Spinal cord (tissue), 10 donors: ENCODE measurements at places on chromosomes 5 and 9. TPM values are rescaled to one million over a fixed set of nuclear protein-coding genes. Genes with fewer than 3 reads are reported as not detected.
A peak's percentile ranks its signal among the peaks of the same experiment; 100 is the strongest.

AQP7 gene
- 0.89 TPM for total RNA-seq

C5 gene
- total RNA-seq = 9.7 TPM

CEL gene
- total RNA-seq = 0.30 TPM

CMBL gene
- total RNA-seq = 67.1 TPM

CSNK1A1 gene
- 263 TPM for total RNA-seq

ATP10B gene
- 9.3 TPM for total RNA-seq

GRCh38 chr9:82331079-82331478 is 342.5 kb downstream of the SPATA31D1 start:
- no peaks in the 10 kb centered on the region for H3K36me3 ChIP-seq
- no peak for DNase-seq
- H3K4me3 ChIP-seq = no peak overlapping the region
- no peaks in the 10 kb centered on the region for H3K4me1 ChIP-seq
- H3K27me3 ChIP-seq = no peaks in the 10 kb centered on the region
- H3K27ac ChIP-seq = no peak overlapping the region

DNA sequence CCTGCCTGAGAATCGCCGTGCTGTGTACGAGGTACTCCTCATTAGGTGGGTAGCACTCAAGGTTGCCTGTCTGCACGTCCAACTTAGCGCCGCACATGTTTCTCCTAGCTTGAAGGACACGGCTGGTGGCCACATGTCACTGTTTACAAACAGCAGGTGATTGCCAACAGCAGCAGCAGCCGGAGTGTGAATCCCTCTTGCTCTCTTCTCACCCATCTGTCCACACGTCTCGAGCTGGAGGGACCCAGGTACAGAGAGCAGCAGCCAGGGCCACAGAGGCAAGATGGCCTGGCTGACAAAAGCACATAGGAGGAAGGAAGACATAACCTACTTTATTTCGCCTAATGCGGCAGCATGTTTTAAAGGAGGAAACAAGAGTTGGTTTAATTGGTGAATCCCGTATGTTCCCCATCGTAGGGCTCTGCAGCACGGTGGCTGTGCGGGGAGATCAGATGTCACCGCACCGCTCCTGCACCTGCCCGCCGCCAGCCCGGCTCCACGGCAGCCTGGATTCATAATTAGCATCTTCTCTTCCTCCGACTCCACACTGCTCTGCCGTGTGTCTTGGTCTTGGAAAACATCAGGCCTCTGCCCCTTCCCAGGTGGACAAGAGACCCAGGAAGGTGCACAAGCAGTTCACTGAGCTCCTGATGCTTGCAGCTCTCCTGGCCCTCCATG is 201.6 kb upstream of the IRX1 start:
- H3K27me3 ChIP-seq = peaks cover 6% of the 10 kb centered on the region
- H3K4me3 ChIP-seq = no peak overlapping the region
- no peak overlapping the region for H3K27ac ChIP-seq
- no peaks in the 10 kb centered on the region for H3K36me3 ChIP-seq
- peaks cover 11% of the 10 kb centered on the region for H3K4me1 ChIP-seq
- DNase-seq = no peak

GRCh38 chr5:59178071-59178470 is 595.2 kb downstream of the RAB3C start:
- H3K36me3 ChIP-seq = no peaks in the 10 kb centered on the region
- no peak for DNase-seq
- H3K4me1 ChIP-seq = no peaks in the 10 kb centered on the region

DNA sequence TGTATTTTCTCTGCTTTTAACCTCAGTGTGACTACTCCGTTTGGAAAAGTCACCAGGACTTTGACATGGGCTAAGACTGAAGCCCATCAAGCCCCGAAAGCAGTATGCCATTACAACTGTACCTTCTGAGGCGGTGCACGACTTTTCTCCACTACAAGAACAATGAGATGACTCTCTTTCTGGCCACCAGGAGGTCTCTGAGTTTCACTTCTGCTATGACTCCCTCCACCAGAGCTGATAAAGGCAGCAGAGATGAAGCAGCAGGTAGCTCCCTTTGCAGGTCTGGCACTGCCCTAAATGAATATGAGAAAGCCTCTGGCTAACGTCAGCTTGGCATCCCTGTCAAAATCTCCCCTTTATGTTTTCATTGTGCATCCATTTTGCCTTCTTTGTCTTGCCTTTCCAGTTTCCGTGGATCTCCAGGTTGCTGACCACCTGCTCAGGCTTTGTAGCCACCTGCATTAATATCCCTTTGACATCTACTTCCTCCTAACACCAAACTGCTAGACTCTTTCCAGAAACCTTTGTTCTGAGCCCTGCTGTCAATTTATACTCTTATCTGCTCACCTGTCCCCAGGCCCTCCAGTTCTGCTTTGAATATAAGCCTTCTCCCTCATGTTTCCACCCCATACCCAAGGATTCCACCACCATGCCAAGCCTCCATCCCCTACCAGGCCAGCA is 221.7 kb downstream of the ZNF608 start:
- H3K27me3 ChIP-seq = no peaks in the 10 kb centered on the region
- no peaks in the 10 kb centered on the region for H3K4me1 ChIP-seq
- DNase-seq = no peak
- no peak overlapping the region for H3K27ac ChIP-seq
- no peaks in the 10 kb centered on the region for H3K36me3 ChIP-seq

DNA sequence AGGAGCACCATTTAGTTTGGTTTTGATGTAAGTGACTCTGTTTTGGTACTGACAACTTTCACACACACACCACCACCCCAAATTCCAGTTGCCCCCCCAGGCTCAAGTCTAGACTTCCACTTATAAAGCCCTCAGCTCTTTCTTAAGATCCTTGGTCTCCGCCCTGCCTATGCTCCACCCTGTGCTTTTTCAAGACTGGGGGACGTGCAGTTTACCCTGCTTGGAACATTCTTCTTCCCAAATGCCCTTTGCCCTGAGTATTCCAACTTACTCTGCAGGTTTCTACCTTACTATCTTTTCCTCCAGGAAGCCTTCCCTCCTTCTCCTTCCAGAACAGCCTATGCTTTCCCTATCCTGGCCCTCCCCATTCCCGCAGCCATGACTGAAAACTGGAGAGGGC is 1.5 kb upstream of the TRIM14 start:
- DNase-seq = no peak
- H3K4me3 ChIP-seq = no peak overlapping the region
- peaks cover 12% of the 10 kb centered on the region for H3K4me1 ChIP-seq
- H3K27ac ChIP-seq = no peak overlapping the region
- H3K27me3 ChIP-seq = no peaks in the 10 kb centered on the region

GRCh38 chr9:4182831-4183230 is 117.0 kb downstream of the GLIS3 start:
- H3K27me3 ChIP-seq = no peaks in the 10 kb centered on the region
- H3K4me3 ChIP-seq = no peak overlapping the region
- no peaks in the 10 kb centered on the region for H3K36me3 ChIP-seq
- no peaks in the 10 kb centered on the region for H3K4me1 ChIP-seq

DNA sequence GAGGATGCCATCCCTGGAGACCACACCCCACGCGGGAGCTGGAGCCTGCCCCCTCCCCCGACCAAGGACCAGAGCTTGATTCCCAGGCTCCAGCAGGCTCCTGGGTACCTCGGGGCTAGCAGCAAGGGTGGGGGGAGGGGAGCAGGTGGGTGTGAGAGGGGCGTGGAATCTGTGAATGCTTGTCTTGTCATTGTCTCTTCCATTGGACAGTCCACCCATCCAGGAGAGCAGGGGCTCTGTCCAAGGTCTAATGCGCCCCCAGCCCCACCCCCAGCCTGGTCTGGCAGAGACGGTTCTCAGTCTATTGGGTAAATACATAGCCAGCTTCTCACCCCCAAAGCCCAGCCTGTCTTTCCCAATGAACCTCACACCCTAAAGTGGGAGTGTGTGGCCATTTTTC is 22.8 kb downstream of the URM1 start:
- H3K4me3 ChIP-seq = peak overlapping the region; percentile 37
- peak overlapping the region; percentile 50 for H3K27ac ChIP-seq
- peaks cover 65% of the 10 kb centered on the region for H3K4me1 ChIP-seq
- H3K27me3 ChIP-seq = peaks cover 16% of the 10 kb centered on the region
- peaks cover 24% of the 10 kb centered on the region for H3K36me3 ChIP-seq
- DNase-seq = no peak

DNA sequence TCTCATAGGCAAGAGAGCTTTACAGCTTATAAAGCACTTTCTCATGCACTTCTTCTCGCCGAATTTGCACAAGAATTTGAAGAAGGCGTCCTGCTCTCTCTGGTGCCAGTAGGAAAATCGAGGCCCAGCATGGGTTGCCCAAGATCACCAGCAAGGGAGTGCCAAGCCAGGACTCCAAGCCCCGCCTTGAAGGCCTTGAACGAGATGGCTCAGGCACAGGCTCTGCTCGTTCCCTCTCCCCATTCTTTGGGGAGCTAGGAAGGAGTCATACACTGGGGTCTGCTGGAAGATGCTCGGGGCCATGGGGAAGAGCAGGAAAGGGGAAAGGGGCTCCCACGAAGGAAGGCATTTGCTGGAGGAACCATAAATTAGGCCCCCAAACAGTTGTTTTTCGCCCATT is 46.7 kb downstream of the PAX5 start:
- H3K4me1 ChIP-seq = peaks cover 23% of the 10 kb centered on the region
- DNase-seq = no peak
- no peaks in the 10 kb centered on the region for H3K36me3 ChIP-seq
- H3K27me3 ChIP-seq = peaks cover 83% of the 10 kb centered on the region

GRCh38 chr9:101628173-101628572 is 33.4 kb upstream of the PPP3R2 start:
- no peak for DNase-seq
- no peak overlapping the region for H3K4me3 ChIP-seq
- H3K27me3 ChIP-seq = no peaks in the 10 kb centered on the region
- H3K27ac ChIP-seq = no peak overlapping the region
- no peaks in the 10 kb centered on the region for H3K4me1 ChIP-seq

DNA sequence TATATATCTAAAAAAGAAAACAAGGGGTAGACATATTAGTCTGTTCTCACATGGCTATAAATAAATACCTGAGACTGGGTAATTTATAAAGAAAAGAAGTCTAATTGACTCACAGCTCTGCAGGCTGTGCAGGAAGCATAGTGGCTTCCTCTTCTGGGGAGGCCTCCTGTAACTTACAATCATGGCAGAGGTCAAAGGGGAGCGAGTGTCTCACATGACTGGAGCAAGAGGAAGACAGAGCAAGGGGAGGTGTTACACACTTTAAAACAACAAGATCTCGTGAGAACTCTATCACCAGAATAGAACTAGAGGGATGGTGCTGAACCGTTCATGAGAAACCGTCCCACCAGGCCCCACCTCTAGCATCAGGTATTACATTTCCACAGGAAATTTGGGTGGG is 616.8 kb downstream of the TLE4 start:
- no peaks in the 10 kb centered on the region for H3K27me3 ChIP-seq
- no peak for DNase-seq
- no peak overlapping the region for H3K4me3 ChIP-seq
- H3K4me1 ChIP-seq = no peaks in the 10 kb centered on the region
- no peaks in the 10 kb centered on the region for H3K36me3 ChIP-seq
- H3K27ac ChIP-seq = no peak overlapping the region

- peaks cover 20% of the 10 kb centered on the region for H3K27me3 ChIP-seq
- H3K36me3 ChIP-seq = peaks cover 3% of the 10 kb centered on the region
- H3K4me3 ChIP-seq = peak overlapping the region; percentile 54
- peaks cover 40% of the 10 kb centered on the region for H3K4me1 ChIP-seq
Measured at GRCh38 chr5:180352116-180353047, 754 bp downstream of the GFPT2 start.

GRCh38 chr5:67451640-67452279 is 255.2 kb upstream of the CD180 start:
- no peaks in the 10 kb centered on the region for H3K4me1 ChIP-seq
- H3K27me3 ChIP-seq = no peaks in the 10 kb centered on the region
- H3K27ac ChIP-seq = no peak overlapping the region
- no peak overlapping the region for H3K4me3 ChIP-seq

- no peak overlapping the region for H3K27ac ChIP-seq
- peak; percentile 68 for DNase-seq
- peaks cover 7% of the 10 kb centered on the region for H3K4me1 ChIP-seq
- H3K36me3 ChIP-seq = no peaks in the 10 kb centered on the region
- no peak overlapping the region for H3K4me3 ChIP-seq
Measured at GRCh38 chr9:4987961-4988421, 2.9 kb downstream of the JAK2 start.

DNA sequence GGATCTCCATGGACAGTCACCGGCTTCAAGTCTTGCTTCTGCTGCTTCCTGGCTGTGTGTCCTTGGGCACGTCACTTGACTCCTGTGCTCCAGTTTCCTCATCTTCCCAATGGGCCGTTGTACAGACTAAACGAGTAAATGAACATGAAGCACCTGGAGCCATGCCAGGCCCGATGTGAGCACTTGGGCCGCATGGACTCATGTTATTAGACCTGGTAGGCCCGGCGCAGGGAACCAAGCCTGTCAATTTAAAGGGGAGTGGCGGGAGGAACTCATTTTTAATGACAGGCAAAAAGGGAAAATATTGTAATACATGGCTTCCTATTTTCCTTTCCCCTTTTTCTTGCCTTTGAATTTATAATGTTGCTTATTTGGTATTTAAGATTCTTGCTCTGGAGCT is 47.5 kb downstream of the TENT4A start:
- peaks cover 33% of the 10 kb centered on the region for H3K36me3 ChIP-seq
- peaks cover 4% of the 10 kb centered on the region for H3K4me1 ChIP-seq
- no peak overlapping the region for H3K27ac ChIP-seq

DNA sequence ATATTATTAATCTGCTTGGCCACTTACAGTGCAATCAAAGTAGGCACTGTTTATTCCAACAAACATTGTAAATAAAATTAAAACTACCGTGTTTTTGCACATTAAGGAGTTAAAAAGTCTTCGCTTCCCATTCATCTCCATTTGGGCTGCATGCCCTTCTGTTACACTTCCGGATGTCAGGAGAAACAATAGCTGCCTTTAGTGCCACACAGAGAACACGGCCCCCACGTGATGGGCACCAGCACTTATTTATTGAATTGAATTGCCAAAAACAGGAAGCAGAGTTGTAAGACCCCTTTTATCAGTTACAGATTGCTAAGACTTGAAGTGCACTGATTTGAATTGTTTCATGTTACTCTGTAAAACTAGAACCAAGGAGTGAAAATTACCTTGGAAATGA is 80.4 kb downstream of the LHFPL2 start:
- peaks cover 13% of the 10 kb centered on the region for H3K4me1 ChIP-seq
- H3K27ac ChIP-seq = peak overlapping the region; percentile 77
- no peaks in the 10 kb centered on the region for H3K36me3 ChIP-seq
- no peak overlapping the region for H3K4me3 ChIP-seq

GRCh38 chr5:80248378-80248777 is 7.5 kb downstream of the SERINC5 start:
- H3K36me3 ChIP-seq = peaks cover 2% of the 10 kb centered on the region
- no peak overlapping the region for H3K4me3 ChIP-seq
- H3K4me1 ChIP-seq = peaks cover 21% of the 10 kb centered on the region
- DNase-seq = no peak
- no peaks in the 10 kb centered on the region for H3K27me3 ChIP-seq

DNA sequence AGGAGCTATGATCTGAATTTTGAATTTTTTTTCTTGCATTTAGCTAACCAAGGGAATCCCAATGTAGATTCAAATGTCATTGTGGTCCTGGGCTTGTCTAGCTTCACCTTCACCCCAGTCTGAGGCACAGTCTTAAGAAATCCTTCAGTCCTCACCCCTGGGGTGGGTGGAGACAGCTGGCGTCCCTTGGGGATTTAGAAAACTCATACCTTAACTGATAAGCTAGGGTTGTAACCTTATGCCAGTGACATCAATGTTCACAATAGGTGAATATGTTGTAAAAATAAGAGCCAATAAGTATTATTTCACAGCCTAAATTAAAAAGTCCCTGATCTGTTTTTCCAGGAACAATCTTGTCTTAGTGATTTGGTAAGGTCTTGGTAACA is 4.6 kb downstream of the ISOC1 start:
- H3K4me1 ChIP-seq = peaks cover under 1% of the 10 kb centered on the region
- no peak for DNase-seq
- no peak overlapping the region for H3K27ac ChIP-seq
- H3K4me3 ChIP-seq = no peak overlapping the region
- H3K36me3 ChIP-seq = no peaks in the 10 kb centered on the region

- H3K4me1 ChIP-seq = peaks cover 85% of the 10 kb centered on the region
- peaks cover 5% of the 10 kb centered on the region for H3K36me3 ChIP-seq
- no peak for DNase-seq
- no peak overlapping the region for H3K27ac ChIP-seq
Measured at GRCh38 chr5:139694556-139695177, 46.5 kb downstream of the CXXC5 start.
